ENCODE measurements at places on chromosomes 5 and 9.

DNA sequence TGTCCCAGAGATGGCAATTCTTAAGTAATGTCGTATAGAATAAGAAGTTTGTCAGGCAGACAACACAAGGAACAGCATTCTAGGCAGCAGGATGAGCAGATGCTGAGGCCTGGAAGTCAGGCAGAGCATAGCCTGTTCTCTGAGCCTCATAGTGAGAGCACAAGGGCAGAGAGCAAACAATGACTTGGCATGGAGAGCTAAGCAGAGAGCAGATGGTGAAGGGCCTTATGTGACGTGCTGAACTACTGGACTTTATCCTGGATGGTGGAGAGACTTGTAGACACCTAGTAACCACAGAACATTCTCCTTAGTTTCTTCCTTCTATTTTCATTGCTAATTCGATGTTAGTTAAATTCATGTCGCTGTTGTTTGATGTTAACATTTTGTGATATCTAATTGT, 60.1 kb downstream of the KCTD16 start:
- DNase-seq: no peak

DNA sequence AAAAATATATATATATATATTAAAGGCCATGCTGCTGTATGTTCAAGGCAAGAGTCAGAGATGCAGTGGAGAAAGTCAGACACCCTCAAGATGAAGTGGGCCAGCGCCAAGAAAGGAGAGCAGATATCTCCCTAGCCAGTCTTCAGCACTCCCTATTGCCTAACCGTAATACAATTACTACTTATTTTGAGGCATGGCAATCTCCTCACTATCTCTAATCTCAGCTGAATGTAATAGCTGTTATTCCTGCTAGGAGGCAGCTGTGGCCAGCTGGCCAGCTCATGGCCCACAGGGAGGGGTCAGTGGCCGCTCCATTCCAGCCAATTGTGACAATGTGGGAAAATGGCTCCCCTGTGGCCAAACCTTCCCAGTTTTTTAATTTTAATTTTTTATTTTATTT, 87.5 kb upstream of the FBXW11 start:
- no peak for DNase-seq

GRCh38 chr5:65364907-65365306, 116.8 kb downstream of the ADAMTS6 start:
- DNase-seq: no peak

GRCh38 chr5:148780711-148781110, 45.7 kb upstream of the ADRB2 start:
- DNase-seq: no peak

- no peak for DNase-seq
Measured at GRCh38 chr5:178509491-178510057, 80.6 kb downstream of the COL23A1 start.
